CD14-positive monocyte (primary cell): ENCODE measurements at places on chromosomes 2 and 18.

- peak; percentile 4 for DNase-seq
Measured at GRCh38 chr2:50529600-50530218, 502.2 kb downstream of the NRXN1 start.

DNA sequence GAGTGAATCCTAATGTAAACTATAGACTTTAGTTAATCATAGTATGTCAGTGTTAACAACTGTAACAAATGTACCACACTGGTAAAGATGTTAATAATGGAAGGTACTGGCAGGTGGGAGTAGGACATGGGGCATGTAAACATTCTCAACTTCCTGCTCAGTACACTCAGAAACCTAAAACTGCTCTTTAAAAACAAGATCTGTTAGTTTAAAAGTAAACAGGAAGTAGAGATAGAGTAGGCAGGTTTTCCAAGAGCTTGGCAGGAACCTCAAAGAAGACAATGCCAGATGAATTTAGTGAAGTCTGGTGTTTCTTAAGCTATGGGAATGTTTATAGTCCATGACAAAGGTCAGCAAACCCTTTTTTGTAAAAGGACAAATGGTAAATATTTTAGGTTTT lies 46.6 kb downstream of the CCDC138 start:
- no peak for DNase-seq

DNA sequence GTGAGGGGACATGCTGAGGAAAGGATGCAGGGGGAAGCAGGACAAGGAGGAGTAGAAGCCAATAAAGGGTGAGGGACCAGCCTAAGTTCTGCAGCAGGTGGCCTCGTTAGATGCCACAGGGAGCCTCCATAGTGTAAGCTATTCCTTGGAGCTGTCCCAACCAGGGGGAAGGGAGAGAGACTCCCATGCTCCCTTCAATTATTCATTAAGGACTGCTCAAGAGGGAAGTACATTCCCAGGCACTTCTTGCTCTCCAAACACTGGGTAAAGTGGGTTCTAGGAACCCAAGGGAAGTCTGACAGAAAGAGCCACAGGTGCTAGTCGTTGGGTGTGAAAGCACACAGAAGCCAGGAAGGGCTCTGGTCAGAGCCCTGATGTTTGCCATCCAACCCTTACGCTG lies 193.7 kb downstream of the SLC39A10 start:
- no peak for DNase-seq

- DNase-seq: peak; percentile 19
Measured at GRCh38 chr2:36663851-36664695, 32.4 kb upstream of the VIT start.

DNA sequence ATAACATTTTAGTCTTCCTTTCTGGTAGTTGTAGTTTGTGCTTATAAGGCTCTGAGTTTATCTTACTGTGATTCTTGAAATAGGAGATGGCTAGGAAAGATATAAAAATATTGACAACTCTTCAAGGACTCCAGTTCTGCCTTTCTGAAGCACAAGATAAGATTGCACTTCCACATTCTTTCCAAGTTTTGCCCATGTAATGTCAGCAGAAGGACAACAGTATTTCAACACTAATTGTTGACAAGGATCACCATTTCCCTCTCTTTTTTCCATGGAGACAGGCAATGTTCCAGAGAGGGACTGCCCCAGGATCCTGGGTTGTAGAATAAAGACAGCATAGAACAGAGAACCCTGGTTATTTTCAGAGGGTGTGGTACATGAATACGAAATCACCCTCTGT lies 279.1 kb upstream of the CNTNAP5 start:
- no peak for DNase-seq

- DNase-seq: peak; percentile 37
Measured at GRCh38 chr2:210199186-210199765, 26.0 kb downstream of the ACADL start.

GRCh38 chr2:28393114-28393836 lies 617 bp downstream of the FOSL2 start:
- no peak for DNase-seq

- DNase-seq: no peak
Measured at GRCh38 chr2:120922571-120923332, 187.1 kb downstream of the GLI2 start.

DNA sequence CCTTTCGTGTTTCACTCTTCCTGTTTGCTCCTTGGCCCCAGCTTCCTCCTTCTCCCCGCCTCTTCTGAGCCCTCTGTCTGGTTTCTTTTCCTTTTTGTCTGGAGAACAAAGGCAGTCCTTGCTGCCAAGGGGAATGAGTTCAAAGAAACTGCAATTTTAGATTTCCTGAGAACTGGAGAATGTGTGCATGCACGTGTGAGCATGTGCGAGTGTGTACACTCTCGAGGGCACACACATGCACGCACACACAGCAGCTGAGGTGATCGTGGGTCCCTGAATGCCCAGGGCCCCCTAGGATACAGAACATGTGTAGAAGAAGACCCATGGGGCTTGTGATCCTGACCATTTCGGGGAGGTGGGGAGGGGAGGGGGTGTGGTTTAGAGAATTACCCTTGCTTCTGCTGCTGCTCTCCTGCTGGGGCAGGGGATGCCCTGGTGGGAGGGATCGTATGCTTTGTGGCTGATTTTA lies 151.8 kb downstream of the DYSF start:
- DNase-seq: no peak

GRCh38 chr2:98608962-98609604 lies 694 bp downstream of the UNC50 start:
- peak; percentile 16 for DNase-seq
